ENCODE measurements at places on chromosomes 7 and 10.

DNA sequence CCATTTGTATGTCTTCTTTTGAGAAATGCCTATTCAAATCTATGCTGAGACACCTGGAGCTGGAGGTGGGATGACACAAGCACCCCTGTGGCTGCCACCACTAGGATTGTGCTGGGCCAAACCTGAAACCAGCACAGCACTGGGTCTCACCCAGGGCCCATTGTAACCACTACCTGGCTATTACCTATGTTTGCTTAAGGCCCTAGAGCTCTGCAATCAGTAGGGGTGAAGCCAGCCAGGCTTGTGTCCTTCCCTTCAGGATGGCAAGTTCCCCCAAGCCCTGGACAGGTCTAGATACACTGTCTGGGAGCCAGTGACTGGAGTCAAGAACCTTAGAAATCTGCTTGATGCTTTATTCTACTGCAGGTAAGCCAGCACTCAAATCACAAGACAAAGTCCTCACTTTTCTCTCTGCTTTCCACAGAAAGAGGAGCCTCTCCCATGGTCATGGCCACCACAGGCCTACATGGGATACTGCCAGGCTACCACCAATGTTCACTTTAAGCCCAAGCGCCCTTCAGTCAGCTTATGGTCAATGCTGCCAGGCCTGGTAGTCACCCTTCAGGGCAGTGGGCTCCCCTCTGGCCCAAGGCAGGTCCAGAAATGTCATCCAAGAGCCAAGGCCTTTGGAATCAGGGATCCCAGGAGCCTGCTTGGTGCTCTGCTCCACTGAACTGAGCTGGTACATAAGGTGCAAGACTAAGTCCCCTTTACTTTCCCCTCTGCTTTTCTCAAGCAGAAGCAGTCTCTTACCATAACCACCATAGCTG, 105.3 kb downstream of the BMS1 start:
- DNase-seq = no peak

DNA sequence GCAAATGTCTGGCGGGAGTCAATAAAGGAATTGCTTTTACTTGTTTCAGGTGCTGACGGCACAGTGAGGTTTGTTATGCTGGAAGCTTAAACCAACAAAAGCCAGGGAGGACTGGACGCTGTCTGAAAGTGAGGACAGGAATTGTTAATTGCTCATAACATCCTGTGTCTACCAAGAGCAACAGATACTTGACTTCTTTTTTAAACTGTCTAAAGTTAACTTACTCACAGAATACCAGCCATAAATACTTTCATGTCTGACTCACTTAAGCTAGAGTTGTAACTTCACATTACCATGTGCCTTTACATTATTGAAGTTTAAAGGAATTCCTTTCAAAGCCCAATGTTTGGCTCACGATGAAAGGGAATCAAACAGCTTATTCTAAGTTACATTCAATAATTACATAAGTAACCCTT, 252.7 kb upstream of the SHH start:
- DNase-seq = no peak

- no peak for DNase-seq
Measured at GRCh38 chr7:29547421-29547820, 16.2 kb upstream of the PRR15 start.

- DNase-seq = no peak
Measured at GRCh38 chr10:89442289-89442688, 27.9 kb downstream of the IFIT5 start.

- no peak for DNase-seq
Measured at GRCh38 chr7:34371922-34372321, 286.1 kb upstream of the NPSR1 start.

GRCh38 chr7:66182920-66183319, 22.2 kb upstream of the TPST1 start:
- no peak for DNase-seq

GRCh38 chr7:16034353-16034752, 347.9 kb upstream of the MEOX2 start:
- no peak for DNase-seq

DNA sequence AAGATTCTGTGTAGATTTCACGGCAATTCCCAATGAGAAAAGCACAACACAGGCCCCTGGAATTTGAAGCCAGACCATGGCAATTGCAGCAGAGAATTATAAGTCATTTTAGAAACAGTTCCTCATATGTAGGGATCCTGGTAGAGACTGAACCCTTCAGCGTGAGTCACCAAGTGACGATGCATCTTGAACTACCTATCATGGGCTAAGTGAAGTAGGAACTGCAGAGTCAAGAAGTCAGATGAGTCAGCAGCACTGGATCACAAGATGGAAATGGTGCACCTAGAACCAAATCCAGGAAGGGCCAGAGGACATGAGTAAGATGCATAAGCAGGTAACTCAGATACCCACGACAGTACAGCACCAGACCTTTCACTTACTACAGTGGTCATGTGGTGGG, 140.0 kb upstream of the TPK1 start:
- no peak for DNase-seq

- no peak for DNase-seq
Measured at GRCh38 chr7:130442601-130443000, 1.8 kb upstream of the CEP41 start.

DNA sequence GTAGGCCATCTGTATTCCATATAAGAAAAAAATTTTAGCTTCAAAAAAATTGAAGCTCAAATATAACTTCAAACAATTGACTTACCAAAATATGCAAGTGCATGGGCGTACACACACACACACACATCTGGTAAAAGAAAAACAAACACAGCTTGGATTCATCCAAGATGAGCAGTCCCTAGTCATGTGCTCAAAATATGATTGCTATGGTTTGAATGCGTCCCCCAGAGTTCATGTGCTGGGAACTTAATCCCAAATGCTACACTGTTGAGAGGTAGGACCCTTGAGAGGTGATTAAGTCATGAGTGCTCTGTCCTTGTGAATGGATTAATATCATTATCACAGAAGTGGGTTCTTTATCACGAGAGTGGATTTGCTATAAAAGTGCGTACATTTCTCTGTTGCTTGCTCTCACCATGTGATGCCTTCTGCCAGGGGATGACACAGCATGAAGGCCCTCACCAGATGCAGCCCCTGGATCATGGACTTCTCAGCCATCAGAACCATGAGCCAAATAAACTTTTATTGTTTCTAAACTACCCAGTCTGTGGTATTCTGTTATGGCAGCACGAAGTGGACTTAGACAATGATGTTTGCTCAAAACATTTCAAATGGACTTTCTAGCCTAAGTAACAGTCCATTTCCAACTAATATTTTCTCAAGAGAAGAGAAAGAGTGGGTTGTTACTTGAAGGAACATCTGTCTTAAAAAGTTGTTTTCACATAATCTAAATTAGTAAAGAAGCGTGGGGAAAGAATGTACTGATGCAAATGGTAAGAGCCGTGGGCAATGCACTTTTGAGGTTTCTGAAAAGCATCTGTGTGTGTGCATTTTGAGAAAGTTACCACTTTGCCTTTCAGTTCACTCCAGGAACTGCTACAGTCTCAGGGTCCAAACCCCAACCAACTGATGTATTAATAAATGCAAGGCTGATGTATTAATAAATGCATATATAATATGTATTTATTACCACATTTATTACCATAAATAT, 15.1 kb upstream of the SVIL start:
- no peak for DNase-seq
